ENCODE measurements at places on chromosomes 4 and X. TPM values are rescaled to one million over a fixed set of nuclear protein-coding genes. Genes with fewer than 3 reads are reported as not detected.

OFD1 gene
- total RNA-seq, result 44.8 TPM

MAGED1 gene
- 46.7 TPM for total RNA-seq

NOX1 gene
- total RNA-seq, result not detected

MAB21L2 gene
- not detected for total RNA-seq

PLAC1 gene
- 0.91 TPM for total RNA-seq

APELA gene
- total RNA-seq, result not detected

TLR6 gene
- total RNA-seq, result 11.4 TPM

HSFX4 gene
- not detected for total RNA-seq

GSX2 gene
- total RNA-seq, result not detected

BANK1 gene
- total RNA-seq, result not detected

CCDC149 gene
- 15.4 TPM for total RNA-seq

CT45A3 gene
- not detected for total RNA-seq

CAPN6 gene
- 0.37 TPM for total RNA-seq

IL21 gene
- not detected for total RNA-seq

XAGE1A gene
- not detected for total RNA-seq

RAB41 gene
- total RNA-seq, result not detected

TCP11X2 gene
- not detected for total RNA-seq

KLKB1 gene
- total RNA-seq, result 0.96 TPM

Measured in MCF 10A (cell line).